Aorta (tissue), 5 donors: ENCODE measurements at places on chromosomes 12 and 14.

DNA sequence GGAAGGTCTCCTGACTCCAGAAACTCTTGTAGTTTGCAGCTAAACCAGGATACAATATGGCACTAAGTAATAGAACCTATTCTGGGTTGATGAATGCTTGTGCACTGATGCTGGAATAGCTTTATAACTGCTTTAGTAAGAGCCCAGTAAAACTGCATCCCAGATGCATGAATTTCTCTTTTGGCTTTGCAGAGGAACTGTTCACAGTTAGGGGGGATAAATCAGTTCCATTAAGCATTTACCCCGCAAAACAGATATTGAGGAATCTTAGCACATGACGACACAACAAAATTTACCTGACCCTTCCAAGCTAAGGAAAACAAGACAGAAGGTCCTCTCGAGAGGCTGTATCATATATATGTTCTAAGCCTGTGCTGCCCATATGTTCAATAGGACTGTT is 457.4 kb downstream of the FOXG1 start:
- H3K36me3 ChIP-seq, result no peaks in the 10 kb centered on the region
- no peaks in the 10 kb centered on the region for H3K4me1 ChIP-seq
- H3K4me3 ChIP-seq, result no peak overlapping the region
- no peaks in the 10 kb centered on the region for H3K27me3 ChIP-seq
- DNase-seq, result no peak

GRCh38 chr12:96063046-96063445 is 27.7 kb upstream of the LTA4H start:
- no peaks in the 10 kb centered on the region for H3K4me1 ChIP-seq
- no peaks in the 10 kb centered on the region for H3K27me3 ChIP-seq
- H3K36me3 ChIP-seq, result no peaks in the 10 kb centered on the region
- no peak for DNase-seq

GRCh38 chr14:64636980-64637429 is 67.2 kb upstream of the PLEKHG3 start:
- no peak overlapping the region for H3K27ac ChIP-seq
- H3K4me1 ChIP-seq, result no peaks in the 10 kb centered on the region
- no peaks in the 10 kb centered on the region for H3K27me3 ChIP-seq
- no peak for DNase-seq
- no peak overlapping the region for H3K4me3 ChIP-seq

DNA sequence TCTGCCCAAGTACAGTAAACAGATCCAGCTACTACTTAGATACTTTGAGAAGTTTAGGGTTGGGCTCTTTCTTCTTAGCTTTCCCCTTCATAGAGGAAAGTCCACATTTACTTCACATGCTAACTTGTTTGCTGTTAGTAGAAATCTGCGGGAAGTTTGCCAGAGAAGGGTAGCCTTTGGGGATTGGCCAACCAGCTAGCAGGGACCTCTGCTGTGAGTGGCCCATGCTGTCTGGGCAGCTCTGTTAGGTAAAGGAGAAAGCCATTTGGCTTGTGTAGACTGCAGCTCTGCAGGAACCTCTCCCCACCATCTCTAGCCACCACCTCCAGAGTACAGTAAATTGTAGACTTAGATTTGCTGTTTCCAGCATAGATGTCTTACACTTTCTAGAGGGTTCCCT is 193.9 kb downstream of the RGS6 start:
- no peaks in the 10 kb centered on the region for H3K4me1 ChIP-seq
- no peak for DNase-seq
- H3K36me3 ChIP-seq, result no peaks in the 10 kb centered on the region
- H3K27ac ChIP-seq, result no peak overlapping the region
- H3K27me3 ChIP-seq, result no peaks in the 10 kb centered on the region

GRCh38 chr14:24171422-24172260 is at the start of gene REC8:
REC8 (plus strand) TSS chr14:24172080; CDS start chr14:24172553, 473 bp downstream.
- H3K27me3 ChIP-seq, result no peaks in the 10 kb centered on the region
- H3K36me3 ChIP-seq, result peaks cover 2% of the 10 kb centered on the region
- DNase-seq, result peak; percentile 89
- no peak within 1 kb of the TSS for H3K27ac ChIP-seq
- peaks cover 2% of the 10 kb centered on the region for H3K4me1 ChIP-seq
- H3K4me3 ChIP-seq, result peak within 1 kb of the TSS; percentile 4

- no peak for DNase-seq
- no peak overlapping the region for H3K4me3 ChIP-seq
- no peaks in the 10 kb centered on the region for H3K27me3 ChIP-seq
- no peaks in the 10 kb centered on the region for H3K4me1 ChIP-seq
- H3K27ac ChIP-seq, result no peak overlapping the region
Observed at GRCh38 chr12:77032406-77032805, 33.0 kb downstream of the E2F7 start.

- no peak overlapping the region for H3K4me3 ChIP-seq
- H3K36me3 ChIP-seq, result no peaks in the 10 kb centered on the region
- H3K4me1 ChIP-seq, result no peaks in the 10 kb centered on the region
- H3K27me3 ChIP-seq, result no peaks in the 10 kb centered on the region
Observed at GRCh38 chr12:47908738-47909137, 3.9 kb upstream of the VDR start.

GRCh38 chr12:78406828-78407227 is 457.7 kb upstream of the SYT1 start:
- no peak overlapping the region for H3K27ac ChIP-seq
- DNase-seq, result no peak
- no peak overlapping the region for H3K4me3 ChIP-seq
- no peaks in the 10 kb centered on the region for H3K27me3 ChIP-seq

GRCh38 chr12:111453071-111453989 is 47.6 kb downstream of the SH2B3 start:
- no peaks in the 10 kb centered on the region for H3K4me1 ChIP-seq
- no peak for DNase-seq
- no peak overlapping the region for H3K27ac ChIP-seq
- H3K36me3 ChIP-seq, result no peaks in the 10 kb centered on the region
- H3K27me3 ChIP-seq, result no peaks in the 10 kb centered on the region
- H3K4me3 ChIP-seq, result no peak overlapping the region

- no peak overlapping the region for H3K4me3 ChIP-seq
- H3K4me1 ChIP-seq, result no peaks in the 10 kb centered on the region
- no peaks in the 10 kb centered on the region for H3K27me3 ChIP-seq
- DNase-seq, result no peak
- no peaks in the 10 kb centered on the region for H3K36me3 ChIP-seq
- no peak overlapping the region for H3K27ac ChIP-seq
Observed at GRCh38 chr14:78897443-78897842, 727.3 kb downstream of the NRXN3 start.

DNA sequence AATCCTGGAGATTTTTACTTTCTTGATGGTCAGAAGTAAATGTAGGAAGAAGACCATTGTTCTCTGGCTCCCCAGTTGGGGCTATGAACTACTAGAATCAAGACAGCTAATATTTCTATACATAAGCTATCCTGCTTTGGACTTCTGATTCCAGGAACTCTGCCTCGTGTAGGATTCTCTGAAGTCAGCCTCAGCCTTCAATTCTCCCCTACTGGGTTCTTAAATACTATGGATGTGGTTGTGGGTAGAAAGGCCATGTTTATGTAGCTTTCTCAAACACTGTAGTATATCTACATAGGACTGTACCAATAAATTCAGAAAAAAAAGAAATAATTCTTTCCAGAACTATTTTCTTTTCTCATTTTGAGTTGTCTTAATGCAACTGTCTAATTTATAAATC is 302.5 kb downstream of the ITPR2 start:
- no peaks in the 10 kb centered on the region for H3K4me1 ChIP-seq
- no peaks in the 10 kb centered on the region for H3K27me3 ChIP-seq
- DNase-seq, result no peak
- H3K27ac ChIP-seq, result no peak overlapping the region

- no peak overlapping the region for H3K4me3 ChIP-seq
- H3K27ac ChIP-seq, result no peak overlapping the region
- DNase-seq, result no peak
- no peaks in the 10 kb centered on the region for H3K36me3 ChIP-seq
- peaks cover 4% of the 10 kb centered on the region for H3K27me3 ChIP-seq
- no peaks in the 10 kb centered on the region for H3K4me1 ChIP-seq
Observed at GRCh38 chr12:114688256-114688845, 4.4 kb upstream of the TBX3 start.

- no peaks in the 10 kb centered on the region for H3K27me3 ChIP-seq
- no peak overlapping the region for H3K4me3 ChIP-seq
Observed at GRCh38 chr12:111529424-111530368, 69.4 kb downstream of the ATXN2 start.

GRCh38 chr14:29735459-29735858 is 192.2 kb downstream of the PRKD1 start:
- H3K27me3 ChIP-seq, result no peaks in the 10 kb centered on the region
- no peak overlapping the region for H3K4me3 ChIP-seq

GRCh38 chr12:21613931-21614330 is 9.3 kb upstream of the GYS2 start:
- no peak overlapping the region for H3K27ac ChIP-seq
- no peaks in the 10 kb centered on the region for H3K36me3 ChIP-seq
- H3K4me1 ChIP-seq, result no peaks in the 10 kb centered on the region
- no peak overlapping the region for H3K4me3 ChIP-seq
- H3K27me3 ChIP-seq, result no peaks in the 10 kb centered on the region

DNA sequence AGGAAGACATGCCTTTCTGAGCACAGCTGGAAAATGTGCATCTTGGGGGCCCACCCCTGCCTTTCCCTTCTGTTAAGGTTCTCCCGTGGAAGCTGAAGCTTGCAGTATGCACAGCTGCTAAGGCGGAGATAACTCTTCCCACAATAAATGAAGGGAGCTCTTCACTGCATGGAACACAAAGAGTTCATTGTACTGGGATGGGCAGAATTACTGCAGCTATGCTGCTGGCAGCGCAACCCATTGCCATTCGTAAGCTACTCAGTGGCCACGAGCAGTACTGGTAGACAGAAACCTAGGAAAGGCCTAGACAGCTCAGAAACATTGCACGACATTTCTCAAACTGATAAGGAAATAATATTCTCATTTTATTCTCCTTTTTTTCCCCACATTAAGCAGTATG is 310.2 kb downstream of the MDGA2 start:
- H3K4me1 ChIP-seq, result no peaks in the 10 kb centered on the region
- no peak for DNase-seq
- no peak overlapping the region for H3K27ac ChIP-seq

DNA sequence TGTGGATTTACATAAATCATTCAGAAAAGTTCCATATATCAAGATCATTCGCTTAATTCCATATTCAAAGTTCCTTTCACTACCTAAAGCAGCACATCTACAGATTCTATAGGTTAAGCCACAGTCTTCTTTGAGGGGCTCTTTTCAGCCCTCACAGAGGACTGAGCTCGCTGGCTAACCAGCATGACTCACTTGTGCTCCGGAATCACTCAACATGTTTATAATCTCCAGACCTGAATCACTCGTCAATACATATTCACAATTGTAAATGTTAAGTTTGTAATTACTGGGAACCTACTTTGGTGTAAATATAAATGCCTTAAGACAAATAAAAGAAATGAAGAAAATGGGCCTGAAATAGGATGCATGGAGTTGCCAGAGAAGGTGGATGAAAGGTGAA is 315.7 kb downstream of the TMEM132D start:
- H3K36me3 ChIP-seq, result no peaks in the 10 kb centered on the region
- no peak overlapping the region for H3K27ac ChIP-seq
- no peaks in the 10 kb centered on the region for H3K27me3 ChIP-seq
- H3K4me3 ChIP-seq, result no peak overlapping the region
- DNase-seq, result no peak

GRCh38 chr14:75499084-75499875 is 23.0 kb upstream of the BATF start:
- no peak overlapping the region for H3K4me3 ChIP-seq
- H3K36me3 ChIP-seq, result no peaks in the 10 kb centered on the region
- H3K4me1 ChIP-seq, result no peaks in the 10 kb centered on the region
- DNase-seq, result no peak
- H3K27me3 ChIP-seq, result no peaks in the 10 kb centered on the region

DNA sequence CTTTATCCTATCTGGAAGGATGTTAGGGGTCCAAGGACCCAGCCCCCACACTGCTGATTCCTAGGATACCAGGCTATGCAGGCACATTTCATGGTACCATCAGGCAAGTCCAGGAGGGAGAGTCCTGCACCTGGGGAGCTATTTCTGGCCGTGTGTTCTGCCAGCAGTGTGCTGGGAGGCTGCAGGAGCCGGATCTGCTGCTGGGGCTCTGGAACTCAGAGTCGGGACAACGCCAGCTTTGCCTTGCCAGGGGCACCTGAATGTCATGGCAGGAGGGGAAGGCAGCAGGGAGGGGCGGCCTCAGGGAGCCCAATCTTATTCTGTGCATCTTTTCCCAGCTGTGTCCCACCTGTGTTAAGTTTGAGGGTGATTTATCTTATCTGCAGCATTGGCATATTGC is 17.8 kb downstream of the SRRM4 start:
- no peaks in the 10 kb centered on the region for H3K36me3 ChIP-seq
- no peak overlapping the region for H3K27ac ChIP-seq
- H3K4me3 ChIP-seq, result no peak overlapping the region
- no peaks in the 10 kb centered on the region for H3K4me1 ChIP-seq
- peaks cover 2% of the 10 kb centered on the region for H3K27me3 ChIP-seq
- no peak for DNase-seq

DNA sequence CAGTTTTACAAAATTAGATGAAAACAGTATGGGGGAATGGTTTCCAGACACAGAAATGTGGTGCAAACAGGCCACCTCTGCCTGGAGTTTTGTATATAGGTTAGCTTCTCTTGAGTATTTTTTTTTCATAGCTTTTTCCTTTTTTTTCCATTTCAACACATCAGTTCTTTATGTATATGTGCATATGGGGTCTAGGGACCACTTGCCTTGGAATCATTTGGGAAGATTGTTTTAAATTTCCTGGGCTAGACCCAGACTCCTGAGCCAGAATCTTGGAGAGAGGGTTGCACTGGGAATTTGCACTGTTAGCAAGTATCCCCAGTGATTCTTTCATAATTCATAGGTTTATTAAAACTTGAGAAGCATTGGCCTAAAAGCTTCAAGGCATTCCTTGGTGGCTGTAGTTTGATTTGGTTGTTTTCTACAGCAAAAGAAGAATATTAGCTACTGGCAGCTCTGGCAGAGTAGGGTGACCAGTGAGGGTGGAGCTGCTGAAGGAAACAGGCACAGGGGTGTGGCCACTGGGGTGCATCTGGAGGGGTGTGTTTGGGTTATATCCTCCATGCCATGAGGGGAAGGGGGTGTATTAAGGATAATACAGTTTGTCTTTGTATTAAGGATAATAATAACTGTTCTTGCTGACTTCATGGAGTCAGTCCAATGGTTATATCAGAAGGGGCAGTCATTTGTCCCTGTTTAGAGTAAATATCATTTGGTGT is 22.8 kb downstream of the PPP1R36 start:
- no peaks in the 10 kb centered on the region for H3K36me3 ChIP-seq
- H3K27me3 ChIP-seq, result no peaks in the 10 kb centered on the region
- no peaks in the 10 kb centered on the region for H3K4me1 ChIP-seq
- peak overlapping the region; percentile 40 for H3K27ac ChIP-seq
- DNase-seq, result no peak

DNA sequence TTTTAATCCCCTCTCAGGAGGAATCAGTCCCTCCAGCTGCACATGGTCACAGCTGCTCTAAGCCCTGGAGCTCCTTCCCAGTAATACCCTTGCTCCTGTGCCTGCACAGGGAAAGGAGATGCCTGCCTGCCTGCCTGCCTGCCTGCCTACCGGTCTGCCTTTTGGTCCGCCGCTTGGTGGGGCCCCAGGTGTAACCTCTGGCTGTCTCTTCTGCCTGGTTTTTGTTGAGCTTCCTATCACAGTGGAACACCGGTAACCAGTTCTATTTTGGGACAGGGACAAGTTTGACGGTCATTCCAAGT is 99.8 kb downstream of the DAD1 start:
- H3K4me1 ChIP-seq, result no peaks in the 10 kb centered on the region
- no peak for DNase-seq
- H3K27ac ChIP-seq, result no peak overlapping the region
- no peak overlapping the region for H3K4me3 ChIP-seq

GRCh38 chr12:91388573-91388972 is 206.0 kb upstream of the DCN start:
- no peaks in the 10 kb centered on the region for H3K27me3 ChIP-seq
- H3K27ac ChIP-seq, result no peak overlapping the region
- DNase-seq, result no peak
- H3K4me1 ChIP-seq, result no peaks in the 10 kb centered on the region
- no peaks in the 10 kb centered on the region for H3K36me3 ChIP-seq
